ENCODE measurements at places on chromosomes 12 and 14. TPM values are rescaled to one million over a fixed set of nuclear protein-coding genes. Genes with fewer than 3 reads are reported as not detected.
A peak's percentile ranks its signal among the peaks of the same experiment; 100 is the strongest.

DNA sequence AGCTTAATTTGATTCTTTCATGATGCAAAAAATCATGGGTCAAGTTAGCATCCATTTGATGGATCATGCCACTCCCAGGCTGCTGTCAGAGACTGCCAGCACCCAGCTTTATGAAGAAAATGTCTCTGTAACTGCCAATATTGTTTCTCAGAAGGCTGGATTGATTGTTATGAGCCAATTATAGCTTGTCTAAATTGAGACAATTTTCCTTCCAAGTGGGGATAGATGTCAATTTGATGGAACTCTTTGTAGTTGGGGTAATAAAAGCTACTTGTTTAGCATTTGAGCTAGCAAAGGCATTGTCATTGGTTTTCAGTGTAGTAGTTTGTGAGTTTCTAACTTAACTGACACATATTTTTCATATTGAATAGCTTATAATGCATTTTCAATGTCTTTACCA, 82.1 kb upstream of the DACT1 start:
- H3K27ac ChIP-seq: no peak overlapping the region
- no peaks in the 10 kb centered on the region for H3K36me3 ChIP-seq
- no peak overlapping the region for H3K4me3 ChIP-seq

GRCh38 chr14:36818794-36819384, 157.2 kb downstream of the PAX9 start:
- H3K4me3 ChIP-seq: no peak overlapping the region
- peak overlapping the region; percentile 34 for H3K27ac ChIP-seq
- H3K4me1 ChIP-seq: peaks cover 49% of the 10 kb centered on the region
- no peaks in the 10 kb centered on the region for H3K27me3 ChIP-seq
- H3K36me3 ChIP-seq: no peaks in the 10 kb centered on the region

DNA sequence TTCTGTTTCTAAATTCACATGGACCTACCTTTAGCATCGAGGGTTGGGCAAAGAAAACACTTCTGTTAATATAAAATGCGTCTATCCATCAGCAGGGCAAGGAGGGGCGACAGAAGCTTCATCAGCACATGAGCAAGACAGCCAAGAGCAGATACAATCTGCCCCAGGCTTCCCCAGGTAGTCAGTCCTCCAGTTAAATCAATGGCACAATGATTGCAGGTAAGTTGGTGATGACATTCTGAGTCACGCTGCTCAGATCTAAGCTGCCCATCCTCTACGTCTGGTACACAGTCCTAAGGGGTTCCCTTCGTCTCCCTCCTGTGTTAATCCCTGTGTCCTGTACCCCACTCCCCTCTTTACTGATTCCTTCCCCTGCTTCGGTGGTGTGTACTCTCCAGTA, 38.8 kb downstream of the MAP3K9 start:
- H3K4me3 ChIP-seq: no peak overlapping the region
- no peak overlapping the region for H3K27ac ChIP-seq
- peaks cover 11% of the 10 kb centered on the region for H3K4me1 ChIP-seq

DNA sequence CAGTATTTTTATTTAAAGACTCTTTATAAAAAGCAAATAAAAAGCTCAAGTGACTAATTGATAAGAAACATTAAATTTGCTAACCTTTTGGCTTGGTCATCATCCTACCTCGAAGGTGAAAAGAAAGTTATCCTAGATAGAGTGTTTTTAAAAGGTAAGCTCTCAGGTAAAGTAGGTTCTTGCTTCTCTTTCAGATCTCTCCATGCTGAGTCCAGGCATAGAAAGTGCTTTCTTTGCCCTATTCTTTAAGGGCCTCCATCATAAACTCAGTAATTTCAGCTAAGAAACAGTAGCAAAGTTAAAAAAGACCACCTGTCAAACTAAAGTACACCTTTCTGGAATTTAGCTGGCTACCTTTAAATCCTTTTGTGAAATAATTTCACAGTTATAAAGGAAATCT, 20.6 kb upstream of the ANHX start:
- no peak overlapping the region for H3K4me3 ChIP-seq
- no peak for DNase-seq

GRCh38 chr12:103043531-103044486, 86.3 kb downstream of the ASCL1 start:
- peaks cover 9% of the 10 kb centered on the region for H3K27me3 ChIP-seq
- no peaks in the 10 kb centered on the region for H3K36me3 ChIP-seq
- DNase-seq: no peak
- no peak overlapping the region for H3K4me3 ChIP-seq

- H3K27ac ChIP-seq: no peak overlapping the region
- no peaks in the 10 kb centered on the region for H3K27me3 ChIP-seq
- DNase-seq: no peak
- H3K4me3 ChIP-seq: no peak overlapping the region
These were observed 26.2 kb upstream of the PAWR start for GRCh38 chr12:79717006-79717405.

GRCh38 chr12:82567688-82568087, 119.0 kb upstream of the TMTC2 start:
- no peak overlapping the region for H3K27ac ChIP-seq
- no peak overlapping the region for H3K4me3 ChIP-seq
- no peaks in the 10 kb centered on the region for H3K27me3 ChIP-seq
- no peaks in the 10 kb centered on the region for H3K36me3 ChIP-seq
- DNase-seq: no peak

GRCh38 chr12:131088701-131089530, 135.2 kb downstream of the ADGRD1 start:
- H3K4me3 ChIP-seq: no peak overlapping the region
- H3K4me1 ChIP-seq: peaks cover 8% of the 10 kb centered on the region
- H3K27me3 ChIP-seq: peaks cover 57% of the 10 kb centered on the region
- no peaks in the 10 kb centered on the region for H3K36me3 ChIP-seq
- no peak overlapping the region for H3K27ac ChIP-seq

DNA sequence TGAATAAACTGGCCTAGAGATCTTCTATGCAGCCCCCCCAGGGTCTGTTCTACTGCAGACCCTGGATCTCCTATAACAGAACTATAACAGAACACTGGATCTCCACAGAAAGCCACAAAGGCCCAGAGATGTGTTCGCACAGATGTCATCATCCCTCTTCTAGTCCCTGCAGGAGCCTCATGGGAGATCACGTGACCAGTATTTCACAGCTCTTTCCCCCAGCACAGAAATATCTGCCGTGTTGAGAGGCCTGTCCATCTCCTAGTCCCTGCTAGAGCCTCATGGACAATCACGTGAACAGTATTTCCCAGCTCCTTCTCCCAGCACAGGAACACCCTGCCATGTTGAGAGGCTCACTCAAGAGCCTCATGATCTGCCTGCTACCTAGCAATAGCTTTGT, 331.7 kb downstream of the NRXN3 start:
- no peak overlapping the region for H3K27ac ChIP-seq
- no peak for DNase-seq
- no peaks in the 10 kb centered on the region for H3K36me3 ChIP-seq
- H3K4me1 ChIP-seq: no peaks in the 10 kb centered on the region

- no peak overlapping the region for H3K27ac ChIP-seq
- no peaks in the 10 kb centered on the region for H3K27me3 ChIP-seq
- peaks cover 49% of the 10 kb centered on the region for H3K4me1 ChIP-seq
These were observed 55.8 kb downstream of the GALNT4 start for GRCh38 chr12:89468648-89469326.

DNA sequence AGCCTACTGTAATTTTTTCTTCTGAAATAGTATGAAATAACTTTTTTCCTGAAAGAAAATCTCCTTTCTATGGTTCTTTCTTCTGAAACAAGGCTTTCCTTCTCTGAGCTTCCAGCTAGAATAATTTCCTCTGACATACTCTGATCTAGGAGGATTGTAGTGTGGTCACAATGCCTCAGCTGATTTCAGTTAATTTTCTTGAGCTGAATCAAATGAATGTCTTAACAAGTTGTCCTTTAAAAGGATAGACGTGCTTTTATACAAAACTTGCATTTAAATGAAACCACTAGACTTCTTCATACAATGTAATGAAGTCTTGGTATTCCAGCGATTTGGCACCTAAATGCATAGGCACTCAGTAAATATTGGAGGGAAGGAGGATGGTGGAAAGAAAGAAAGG, 94.4 kb downstream of the BICD1 start:
- no peaks in the 10 kb centered on the region for H3K36me3 ChIP-seq
- no peak overlapping the region for H3K4me3 ChIP-seq
- no peak overlapping the region for H3K27ac ChIP-seq

DNA sequence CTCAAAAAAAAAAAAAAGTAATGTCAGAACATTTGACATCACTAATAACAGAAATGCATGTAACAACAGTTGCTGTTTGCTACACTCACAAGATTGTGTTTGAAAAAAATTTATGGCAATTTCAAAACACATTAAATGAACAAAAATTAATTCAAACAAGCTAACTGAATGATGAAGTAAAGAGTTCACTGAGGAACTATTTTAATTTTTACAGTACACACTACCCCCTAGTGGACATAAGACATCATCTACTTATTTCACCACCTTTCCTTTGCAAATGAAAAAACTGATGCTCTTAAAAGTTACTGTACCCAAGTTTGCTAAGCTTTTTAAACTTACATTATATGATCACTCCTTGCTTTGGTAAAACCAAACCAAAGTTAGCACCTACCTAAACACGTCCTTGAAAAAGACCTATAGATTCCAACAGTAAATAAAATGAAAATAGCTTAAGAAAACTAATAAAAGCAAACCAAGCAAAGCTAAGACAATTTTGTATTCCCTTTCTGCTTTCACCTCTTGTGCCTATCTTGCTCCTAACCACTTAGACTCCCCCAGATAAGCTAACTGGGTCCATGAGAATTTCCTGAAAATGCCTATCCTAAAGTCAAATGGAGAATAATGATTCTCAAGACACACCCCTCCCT, 22.2 kb downstream of the UBE2N start:
- no peak overlapping the region for H3K4me3 ChIP-seq
- no peaks in the 10 kb centered on the region for H3K4me1 ChIP-seq
- no peaks in the 10 kb centered on the region for H3K36me3 ChIP-seq
- no peak overlapping the region for H3K27ac ChIP-seq

DNA sequence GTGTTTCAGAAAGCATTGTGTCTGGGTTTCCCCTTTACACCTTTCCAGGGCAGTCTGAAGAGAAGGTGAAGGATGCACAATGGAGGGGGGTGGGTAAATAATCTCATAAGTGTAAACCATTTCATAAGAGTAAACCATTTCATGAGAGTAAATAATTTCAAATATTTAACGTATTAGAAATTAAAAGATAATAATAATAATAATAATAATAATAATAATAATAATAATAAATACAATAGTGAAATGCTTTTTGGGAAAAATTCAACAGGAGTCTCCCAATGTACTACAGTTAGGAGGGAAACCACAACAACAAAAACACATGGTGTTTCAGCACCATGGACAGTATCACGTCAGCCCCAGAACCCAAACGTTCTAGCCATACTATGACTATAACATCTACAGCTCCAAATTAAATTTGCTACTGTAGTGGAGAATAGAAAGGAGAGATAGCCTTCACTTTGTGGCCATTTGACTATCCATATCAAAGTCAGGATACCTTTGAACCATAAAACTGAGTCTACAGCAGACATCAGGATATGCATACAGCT, 691.8 kb downstream of the BCL11B start:
- H3K27ac ChIP-seq: no peak overlapping the region
- DNase-seq: peak; percentile 16
- H3K4me3 ChIP-seq: no peak overlapping the region

GRCh38 chr12:111110556-111110955, 190.2 kb upstream of the MYL2 start:
- H3K27ac ChIP-seq: no peak overlapping the region
- no peak overlapping the region for H3K4me3 ChIP-seq

GRCh38 chr14:93772263-93772662, 16.0 kb downstream of the PRIMA1 start:
- H3K4me3 ChIP-seq: no peak overlapping the region
- no peak for DNase-seq
- H3K36me3 ChIP-seq: no peaks in the 10 kb centered on the region
- peaks cover 42% of the 10 kb centered on the region for H3K27me3 ChIP-seq
- H3K4me1 ChIP-seq: no peaks in the 10 kb centered on the region

DNA sequence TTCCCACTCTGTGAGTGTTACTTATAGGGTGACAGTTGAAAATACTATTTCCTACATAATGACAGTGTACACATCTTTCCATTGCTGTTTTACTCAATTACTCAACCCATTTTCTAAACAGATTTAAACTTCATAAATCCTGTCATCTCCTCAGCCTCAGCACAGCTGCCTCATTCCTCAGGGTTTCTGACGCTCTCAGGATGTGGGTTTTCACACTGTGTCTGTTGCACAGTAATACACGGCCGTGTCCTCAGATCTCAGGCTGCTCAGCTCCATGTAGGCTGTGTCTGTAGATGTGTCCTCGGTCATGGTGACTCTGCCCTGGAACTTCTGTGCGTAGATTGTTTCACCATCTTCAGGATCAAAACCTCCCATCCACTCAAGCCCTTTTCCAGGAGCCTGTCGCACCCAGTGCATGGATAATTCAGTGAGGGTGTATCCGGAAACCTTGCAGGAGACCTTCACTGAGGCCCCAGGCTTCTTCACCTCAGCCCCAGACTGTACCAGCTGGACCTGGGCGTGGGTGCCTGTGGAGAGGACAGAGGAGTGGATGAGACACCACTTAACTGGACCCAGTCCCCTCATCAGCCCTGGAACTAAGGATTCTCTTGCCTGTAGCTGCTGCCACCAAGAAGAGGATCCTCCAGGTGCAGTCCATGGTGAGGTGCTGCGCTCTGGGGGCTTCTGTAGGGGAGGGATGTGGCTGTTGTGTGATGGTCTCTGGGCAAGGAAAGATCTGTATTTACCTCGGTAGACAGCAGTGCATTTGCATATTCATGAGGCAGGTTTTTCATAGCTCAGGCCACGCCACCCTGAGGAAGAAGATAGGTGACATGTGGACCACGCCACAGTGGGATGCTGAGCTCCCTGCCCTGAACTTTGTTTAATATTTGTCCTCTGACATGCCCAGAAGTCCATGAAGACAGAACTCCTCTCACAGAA, 750.2 kb downstream of the TMEM121 start:
- H3K36me3 ChIP-seq: peaks cover 2% of the 10 kb centered on the region
- H3K4me3 ChIP-seq: no peak overlapping the region
- H3K27me3 ChIP-seq: no peaks in the 10 kb centered on the region
- H3K4me1 ChIP-seq: no peaks in the 10 kb centered on the region
- no peak for DNase-seq

GRCh38 chr14:91417983-91418386, 365 bp upstream of the CCDC88C start:
- H3K27me3 ChIP-seq: no peaks in the 10 kb centered on the region
- peak overlapping the region; percentile 36 for H3K27ac ChIP-seq
- DNase-seq: peak; percentile 63
- peak overlapping the region; percentile 52 for H3K4me3 ChIP-seq
- peaks cover 17% of the 10 kb centered on the region for H3K4me1 ChIP-seq

- no peaks in the 10 kb centered on the region for H3K36me3 ChIP-seq
- H3K4me1 ChIP-seq: no peaks in the 10 kb centered on the region
- H3K4me3 ChIP-seq: no peak overlapping the region
- DNase-seq: no peak
These were observed 167.1 kb downstream of the CHST11 start for GRCh38 chr12:104623883-104624282.

CNTN1 gene
- not detected for total RNA-seq

CCDC91 gene
- 15.7 TPM for total RNA-seq

C12orf56 gene
- 5.7 TPM for total RNA-seq

SLC22A17 gene
- total RNA-seq: 12.0 TPM

TPH2 gene
- total RNA-seq: not detected

CMA1 gene
- total RNA-seq: not detected

NKX2-1 gene
- total RNA-seq: not detected
